Stimulated activated CD8-positive, alpha-beta memory T cell treated with anti-CD3 and anti-CD28 coated beads, Interleukin-4, amount 100 ng/mL, for 1 hour (primary cell): ENCODE measurements at places on chromosomes 1 and 21.

- no peak for DNase-seq
These were observed 113.8 kb downstream of the CAMTA1 start for GRCh38 chr1:6898974-6899539.

DNA sequence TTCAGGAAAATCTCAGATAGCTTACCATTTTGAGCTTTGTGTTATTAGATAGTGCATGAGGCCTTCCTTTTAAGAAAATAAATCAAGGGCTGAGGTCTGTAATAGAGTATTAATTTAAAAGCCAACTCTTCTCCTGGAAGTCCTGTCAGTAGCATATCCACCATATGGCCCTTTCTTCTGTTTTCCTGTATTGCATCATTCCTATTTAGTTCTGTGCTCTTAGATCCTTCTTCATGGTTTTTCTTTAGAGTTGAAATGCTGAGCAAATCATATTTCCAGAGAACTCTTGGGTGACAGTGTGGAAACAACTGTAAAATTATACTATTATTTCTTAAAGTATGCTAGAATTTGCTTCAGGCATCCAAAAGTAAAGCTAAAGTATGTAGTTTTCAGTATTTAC is 91.7 kb downstream of the TTC3 start:
- no peak for DNase-seq

DNA sequence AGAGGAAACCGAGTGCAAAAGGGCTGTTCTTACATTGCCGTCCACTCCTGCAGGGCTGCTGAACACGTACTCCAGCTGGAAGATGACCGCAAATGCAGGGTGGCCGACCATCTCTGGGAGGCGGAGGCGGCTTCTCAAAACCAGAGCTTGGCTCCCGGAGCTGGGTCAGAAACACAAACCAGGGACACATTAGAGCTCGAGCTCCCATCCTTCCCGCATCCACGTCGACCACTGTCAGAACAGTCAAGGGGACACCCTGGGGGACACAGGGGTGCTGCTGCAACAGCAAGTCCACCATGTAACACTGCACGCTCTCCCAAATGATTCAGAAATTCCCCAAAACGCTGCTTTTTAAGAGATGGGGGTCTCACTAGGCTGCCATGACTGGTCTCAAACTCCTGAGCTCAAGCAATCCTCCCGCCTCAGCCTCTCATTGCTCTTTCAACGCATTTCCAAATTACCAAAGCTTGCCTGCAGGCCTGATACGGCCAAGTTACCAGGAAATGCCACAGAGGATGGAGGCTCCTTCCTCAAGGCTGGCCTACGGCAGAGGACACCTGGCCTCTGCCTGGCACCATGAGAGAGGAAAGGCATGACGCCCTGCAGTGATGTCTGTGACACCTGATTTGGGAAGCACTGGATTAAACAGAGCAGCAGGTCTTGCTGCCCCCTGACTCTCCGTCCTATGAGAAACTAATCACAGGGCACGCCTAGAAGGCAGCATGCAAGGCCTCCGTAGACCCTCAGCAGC is 45.0 kb downstream of the NPHP4 start:
- no peak for DNase-seq

DNA sequence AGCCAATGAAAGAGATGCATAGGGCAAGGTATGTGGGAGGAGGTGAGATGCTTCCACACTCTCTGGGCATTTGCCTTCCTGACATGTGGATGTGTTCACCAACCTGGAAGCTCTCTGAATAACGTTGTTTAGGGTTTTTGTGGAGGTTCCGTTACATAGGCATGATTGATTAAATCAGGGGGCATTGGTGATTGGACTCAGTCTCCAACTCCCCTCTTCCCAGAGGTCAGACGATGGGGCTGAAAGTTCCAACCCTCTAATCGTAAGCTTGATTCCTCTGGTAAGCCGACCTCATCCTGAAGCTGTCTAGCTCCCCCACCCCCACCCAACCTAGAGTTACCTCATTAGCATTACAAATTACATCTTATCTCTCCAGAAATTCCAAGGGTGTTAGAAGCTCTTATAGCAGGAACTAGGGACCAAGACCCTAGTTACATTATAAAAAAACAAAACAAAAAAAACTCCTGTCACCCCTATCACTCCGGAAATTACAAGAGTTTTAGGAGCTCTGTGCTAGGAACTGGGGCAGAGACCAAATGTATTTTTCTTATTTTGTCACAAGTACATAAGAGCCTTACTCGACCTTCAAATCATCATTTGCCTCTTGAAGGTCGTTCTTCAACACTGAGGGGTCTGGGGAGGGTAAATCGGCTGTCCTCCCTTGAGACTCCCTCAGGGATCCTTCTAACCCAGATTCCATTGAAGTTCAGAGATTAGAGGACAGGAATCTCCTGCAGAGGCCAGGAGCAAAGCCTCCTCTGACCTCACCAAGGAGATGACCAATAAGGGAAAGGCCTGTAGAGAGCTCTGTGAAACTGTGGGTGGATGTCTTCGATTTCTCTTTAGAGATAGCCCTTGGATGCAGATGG is 58.2 kb downstream of the DNTTIP2 start:
- DNase-seq = no peak

DNA sequence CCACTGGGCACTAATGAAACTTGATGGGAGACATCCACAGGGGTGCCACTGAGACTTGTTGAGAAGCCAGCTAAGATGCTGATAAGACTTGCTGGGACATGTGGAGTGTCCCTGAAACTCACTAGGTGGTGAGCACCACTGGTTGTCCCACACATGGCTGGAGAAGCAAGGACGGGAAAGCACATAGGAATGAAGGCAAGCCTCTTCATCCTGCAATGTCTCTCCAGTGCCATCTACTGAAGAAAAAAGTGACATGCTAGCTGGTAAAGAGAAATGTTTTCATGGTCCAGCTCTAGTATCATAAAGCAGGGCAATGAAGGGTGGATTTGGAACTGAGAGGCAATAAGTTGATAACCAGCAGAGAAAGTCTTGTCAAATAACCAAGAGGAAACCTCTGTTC is 283.0 kb downstream of the PAPPA2 start:
- no peak for DNase-seq

- no peak for DNase-seq
These were observed 20.7 kb downstream of the TRIM62 start for GRCh38 chr1:33161061-33161681.

- DNase-seq = no peak
These were observed 68.4 kb upstream of the TINAGL1 start for GRCh38 chr1:31507676-31508530.

GRCh38 chr1:77991638-77992037 is 12.8 kb upstream of the FUBP1 start:
- DNase-seq = no peak

- DNase-seq = no peak
These were observed 29.5 kb downstream of the TGFB2 start for GRCh38 chr1:218374401-218375353.

GRCh38 chr1:78792756-78793155 is 143.1 kb downstream of the IFI44 start:
- DNase-seq = no peak

DNA sequence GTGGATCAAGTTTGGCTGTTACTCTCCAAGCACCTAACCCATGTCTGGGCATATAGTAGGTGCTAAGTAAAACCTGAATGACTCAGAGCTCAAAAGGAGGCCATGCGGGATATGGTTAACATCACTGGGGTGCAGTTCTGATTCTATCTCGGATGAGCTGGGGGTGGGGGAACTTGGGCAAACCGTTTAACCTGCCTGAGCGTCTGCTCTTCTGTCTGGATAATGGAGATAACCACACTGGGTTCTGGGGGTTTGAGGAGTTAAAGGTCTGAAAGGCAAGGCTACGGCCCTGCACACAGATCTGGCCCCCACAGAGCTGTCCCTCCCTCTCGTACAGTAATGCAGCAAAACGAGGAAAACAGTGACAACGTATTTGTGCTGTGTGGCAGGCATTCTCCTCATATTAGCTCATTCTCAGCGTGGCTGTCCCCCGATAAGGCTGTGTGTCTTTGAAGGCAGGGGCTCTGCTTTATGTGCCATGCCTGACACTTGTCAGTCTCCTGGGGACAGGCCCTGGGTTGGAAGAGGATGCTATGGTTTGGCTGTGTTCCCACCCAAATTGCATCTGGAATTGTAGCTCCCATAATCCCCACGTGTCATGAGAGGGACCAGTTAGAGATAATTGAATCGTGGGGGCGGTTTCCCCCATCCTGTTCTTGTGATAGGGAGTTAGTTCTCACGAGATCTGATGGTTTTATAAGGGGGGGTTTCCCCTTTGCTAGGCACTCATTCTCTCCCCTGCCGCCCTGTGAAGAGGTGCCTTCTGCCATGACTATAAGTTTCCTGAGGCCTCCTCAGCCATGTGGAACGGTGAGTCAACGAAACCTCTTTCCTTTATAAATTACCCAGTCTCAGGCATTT is 6.8 kb upstream of the ALDH4A1 start:
- DNase-seq = no peak

DNA sequence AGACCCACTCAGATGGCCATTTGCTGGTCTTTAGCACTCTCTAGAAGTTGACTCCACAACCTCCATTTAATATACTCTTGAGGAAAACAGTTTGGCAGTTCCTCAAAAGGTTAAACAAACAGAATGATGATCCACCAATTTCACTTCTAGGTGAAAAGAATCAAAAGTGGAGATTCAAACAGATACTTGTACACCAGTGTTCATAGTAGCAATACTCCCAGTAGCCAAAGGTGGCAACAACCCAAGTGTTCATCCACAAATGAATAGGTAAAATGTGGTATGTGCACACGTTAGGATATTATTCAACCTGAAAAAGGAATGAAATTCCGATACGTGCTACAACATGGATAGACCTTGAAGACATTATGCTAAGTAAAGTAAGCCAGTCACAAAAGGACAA is 6.3 kb downstream of the PRCC start:
- no peak for DNase-seq

- DNase-seq = no peak
These were observed 77.2 kb upstream of the PPP2R5A start for GRCh38 chr1:212207822-212208520.

- DNase-seq = no peak
These were observed 11.0 kb upstream of the WNT9A start for GRCh38 chr1:227958617-227959324.

DNA sequence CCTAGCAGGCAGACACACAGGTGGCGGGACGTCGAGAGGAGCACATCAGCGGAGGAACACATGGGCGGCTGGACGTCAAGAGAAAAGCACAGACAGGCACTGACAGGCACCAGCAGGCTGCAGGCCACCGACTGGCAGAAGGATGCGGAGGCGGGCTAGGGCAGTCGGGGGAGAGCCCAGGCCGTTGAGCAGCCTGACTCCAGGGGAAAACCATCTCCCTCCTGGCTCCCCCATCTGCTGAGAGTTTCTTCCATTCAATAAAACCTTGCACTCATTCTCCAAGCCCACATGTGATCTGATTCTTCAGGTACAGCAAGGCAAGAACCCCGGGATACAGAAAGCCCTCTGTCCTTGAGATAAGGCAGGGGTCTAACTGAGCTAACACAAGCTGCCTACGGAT is 25.5 kb downstream of the B3GALT5 start:
- no peak for DNase-seq

DNA sequence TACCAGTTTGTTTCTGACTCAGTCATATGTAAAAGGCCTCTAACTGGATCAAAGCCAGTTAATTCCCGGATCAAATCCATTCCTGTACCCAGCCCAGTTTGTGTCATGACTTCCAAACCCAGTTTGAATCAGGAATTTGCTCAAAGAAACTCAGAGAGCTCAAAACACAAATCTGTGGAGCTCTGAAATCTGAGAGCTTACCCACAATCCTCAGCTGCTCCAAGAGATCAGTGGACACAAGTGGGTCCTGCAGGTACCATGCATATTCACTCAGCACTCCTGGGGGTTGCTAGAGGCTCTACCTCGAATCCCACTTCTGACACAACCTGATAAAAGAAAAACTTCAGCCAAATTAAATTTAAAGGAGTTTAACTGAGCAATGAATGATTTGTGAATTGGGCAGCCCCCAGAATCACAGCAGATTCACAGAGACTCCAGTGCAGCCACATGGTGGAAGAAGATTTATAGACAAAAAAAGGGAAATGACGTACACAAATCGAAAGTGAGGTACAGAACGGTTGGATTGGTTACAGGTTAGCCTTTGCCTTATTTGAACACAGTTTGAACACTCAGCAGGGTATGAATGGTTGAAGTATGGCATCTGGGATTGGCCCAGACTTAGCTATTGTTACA is 11.9 kb upstream of the MRPL55 start:
- DNase-seq = no peak

- no peak for DNase-seq
These were observed 35.0 kb upstream of the ATP5PO start for GRCh38 chr21:33950431-33951079.

DNA sequence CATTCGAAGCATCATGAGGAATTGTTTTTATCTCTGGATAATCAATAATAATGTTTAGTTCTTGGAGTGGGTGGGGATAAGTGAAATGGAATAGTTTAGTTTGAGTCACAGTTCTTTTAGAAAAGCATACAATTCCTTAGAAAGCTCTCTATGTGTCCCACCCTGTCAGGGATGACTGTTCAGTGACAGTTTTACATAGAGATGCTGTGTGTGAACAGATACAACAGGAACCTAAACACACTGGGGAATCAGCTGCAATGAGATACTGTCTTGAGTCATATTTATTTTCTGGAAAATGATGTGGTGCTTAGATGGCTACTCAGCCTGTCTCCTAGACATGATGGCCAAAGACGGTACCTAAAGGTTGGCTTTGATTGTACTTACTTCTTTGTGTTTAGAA is 25.7 kb upstream of the CCDC190 start:
- DNase-seq = no peak

DNA sequence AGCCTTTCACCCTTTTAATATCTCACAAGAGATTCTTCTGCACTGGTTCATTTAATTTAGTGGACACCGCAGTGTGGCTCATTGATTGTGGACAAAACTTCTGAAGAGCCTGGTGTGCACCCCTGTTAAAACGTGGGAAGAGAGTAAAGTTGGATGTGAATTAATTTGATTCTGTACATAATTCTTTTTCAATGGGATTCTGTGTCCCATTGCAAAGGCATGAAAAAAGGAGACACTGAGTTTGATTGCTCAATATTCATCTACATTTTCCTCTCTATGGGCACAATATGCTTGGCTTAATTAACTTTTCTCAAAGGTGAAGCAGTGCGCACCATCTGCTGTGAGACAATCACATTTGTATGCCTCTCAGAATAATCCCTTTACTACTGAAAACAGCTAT is 95.1 kb downstream of the BARHL2 start:
- DNase-seq = no peak

DNA sequence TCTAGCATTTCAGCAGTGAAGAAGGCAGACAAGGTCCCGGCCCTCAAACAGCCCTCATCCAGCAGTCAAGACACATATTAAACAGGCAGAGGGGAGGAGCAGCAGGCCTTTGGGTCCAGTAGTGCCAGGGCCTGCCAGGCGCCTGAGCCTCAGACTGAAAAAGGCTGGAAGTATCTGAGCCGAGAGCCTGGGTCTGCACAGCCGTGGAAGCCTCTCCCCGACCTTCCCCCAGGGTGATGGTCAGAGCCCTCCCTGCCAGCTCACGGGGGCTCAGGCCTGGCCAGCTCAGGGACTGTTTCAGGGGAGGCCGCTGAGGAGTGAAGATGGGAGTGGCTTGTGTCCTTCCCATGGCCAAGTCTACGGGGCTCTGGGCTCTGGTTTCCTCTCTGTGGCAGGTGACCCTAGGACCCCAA is 565.2 kb downstream of the PTPRU start:
- DNase-seq = no peak

- DNase-seq = no peak
These were observed 206.8 kb upstream of the PLXNA2 start for GRCh38 chr1:208450958-208451357.
